ENCODE measurements at places on chromosomes 13 and 19. TPM values are rescaled to one million over a fixed set of nuclear protein-coding genes. Genes with fewer than 3 reads are reported as not detected.

GSX1 gene
- total RNA-seq = not detected

OVOL3 gene
- not detected for total RNA-seq

BST2 gene
- 0.60 TPM for total RNA-seq

KASH5 gene
- not detected for total RNA-seq

PDX1 gene
- total RNA-seq = not detected

PSG4 gene
- under 0.01 TPM for total RNA-seq

ZNF491 gene
- 2.8 TPM for total RNA-seq

KLK5 gene
- not detected for total RNA-seq

PHLDB3 gene
- 18.4 TPM for total RNA-seq

ZSCAN4 gene
- total RNA-seq = not detected

LMTK3 gene
- total RNA-seq = under 0.01 TPM

C5AR2 gene
- 0.16 TPM for total RNA-seq

AZU1 gene
- 0.16 TPM for total RNA-seq

ATP4B gene
- total RNA-seq = not detected
